ENCODE measurements at places on chromosomes 7 and 10.

DNA sequence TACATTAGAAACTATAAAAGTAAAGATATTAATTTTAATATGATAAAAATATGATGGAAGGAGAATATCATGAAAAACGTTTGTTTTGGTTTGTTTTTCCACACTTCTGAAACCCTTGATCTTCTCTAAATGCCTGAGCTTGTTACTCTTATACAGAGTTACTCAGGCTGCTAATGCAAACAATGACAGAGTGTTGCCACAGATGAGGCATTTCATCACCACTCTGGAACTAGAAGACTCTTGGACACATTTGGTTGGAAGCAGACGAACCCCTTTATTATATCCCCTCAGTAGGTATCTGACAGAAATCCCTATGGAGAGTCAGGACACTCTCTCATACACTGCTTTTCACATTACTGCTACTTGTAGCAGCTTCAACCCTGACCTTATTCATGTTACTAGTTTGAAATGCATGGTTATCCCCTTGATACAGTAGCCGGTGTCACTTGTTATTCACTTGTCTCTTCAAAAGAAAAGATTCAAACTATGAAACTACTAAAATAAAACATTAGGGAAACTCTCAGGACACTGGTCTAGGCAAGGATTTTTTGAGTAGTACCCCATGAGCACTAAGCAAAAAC lies 66.9 kb downstream of the SEMA3C start:
- DNase-seq: peak; percentile 76

- no peak for DNase-seq
These were observed 63.4 kb downstream of the SRPK2 start for GRCh38 chr7:105325216-105325904.

GRCh38 chr10:3235996-3236510 lies 63.5 kb upstream of the PITRM1 start:
- no peak for DNase-seq

GRCh38 chr7:96026010-96026409 lies 253.7 kb downstream of the DYNC1I1 start:
- DNase-seq: peak; percentile 65

GRCh38 chr10:44298713-44299112 lies 86.2 kb downstream of the CXCL12 start:
- DNase-seq: no peak

Measured in adipocyte (in vitro differentiated cells).